Stimulated activated CD8-positive, alpha-beta memory T cell treated with anti-CD3 and anti-CD28 coated beads, Interleukin-15, amount 100 ng/mL, for 4 hours (primary cell): ENCODE measurements at places on chromosomes 1 and 21.

- DNase-seq, result no peak
These were observed 69.3 kb downstream of the RPS6KA1 start for GRCh38 chr1:26598890-26599289.

- no peak for DNase-seq
These were observed 49.3 kb downstream of the GNB1 start for GRCh38 chr1:1841575-1841995.

- no peak for DNase-seq
These were observed 15.2 kb downstream of the C21orf58 start for GRCh38 chr21:46308431-46308830.

DNA sequence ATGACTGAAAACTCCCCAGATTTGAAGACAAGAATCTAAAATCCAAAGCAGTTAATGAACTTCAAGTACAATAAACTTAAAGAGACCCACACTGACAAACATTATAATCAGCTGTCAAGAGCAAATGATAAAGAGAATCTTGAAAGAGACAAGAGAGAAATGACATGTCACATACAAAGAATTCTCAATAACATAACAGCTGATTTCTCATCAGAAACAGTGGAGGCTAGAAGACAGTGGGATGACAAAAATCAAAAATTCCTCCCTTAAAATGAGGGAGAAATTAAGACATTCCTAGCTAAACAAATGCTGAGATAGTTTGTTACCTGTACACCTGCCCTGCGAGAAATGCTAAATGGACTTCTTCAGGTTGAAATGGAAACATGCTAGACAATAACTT is 36.0 kb upstream of the COA6 start:
- no peak for DNase-seq

- no peak for DNase-seq
These were observed 12.1 kb downstream of the C8A start for GRCh38 chr1:56866656-56867055.

- no peak for DNase-seq
These were observed 15.0 kb upstream of the TTC22 start for GRCh38 chr1:54816130-54816529.

- DNase-seq, result no peak
These were observed 251.2 kb upstream of the CACYBP start for GRCh38 chr1:174748586-174748985.
